ENCODE measurements at places on chromosomes 16 and 17.

GRCh38 chr17:6756425-6757031 lies 682 bp downstream of the XAF1 start:
- DNase-seq = no peak

DNA sequence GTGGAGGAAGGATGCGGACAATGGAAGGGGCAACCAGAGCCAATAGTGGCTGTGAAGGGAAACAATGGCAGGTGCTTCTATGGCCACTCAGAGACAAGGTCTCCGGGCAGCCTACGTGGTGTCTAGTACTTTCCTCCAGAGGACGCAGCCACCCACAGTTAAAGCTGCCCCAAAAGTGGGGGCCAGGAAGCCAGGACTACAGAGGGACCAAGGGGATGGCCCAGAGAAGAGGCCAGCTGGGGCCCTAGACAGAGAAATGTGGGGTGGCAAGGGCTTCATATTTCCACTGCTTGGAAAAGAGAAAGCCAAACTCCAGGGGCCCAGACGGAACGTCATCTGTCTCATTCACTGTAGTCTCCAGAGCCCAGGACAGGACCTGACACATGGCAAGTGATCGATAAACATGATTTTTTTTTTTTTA lies 837 bp upstream of the PER1 start:
- no peak for DNase-seq

DNA sequence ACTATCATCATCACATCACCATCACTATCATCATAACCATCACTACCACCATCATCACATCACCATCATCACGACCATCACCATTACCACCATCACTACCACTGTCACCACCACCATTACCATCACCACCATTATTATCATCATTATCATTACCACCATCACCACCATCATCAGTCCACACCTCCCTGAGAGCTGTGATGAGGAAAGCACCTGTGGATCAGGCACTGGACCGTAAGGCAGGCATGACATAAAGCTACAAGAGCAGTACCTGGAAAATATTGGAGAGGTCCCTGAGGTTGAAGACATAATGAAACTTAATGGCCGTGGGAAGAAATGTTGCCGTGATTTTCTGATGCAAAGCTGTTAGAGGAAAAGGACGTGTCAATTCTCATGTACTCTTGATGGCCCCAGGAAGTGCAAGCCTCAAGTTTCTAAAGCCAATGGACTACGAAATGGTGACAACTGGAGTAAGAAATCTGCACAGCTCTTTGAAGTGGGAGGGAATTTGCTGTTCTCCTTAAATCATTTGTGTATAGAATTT lies 98.4 kb downstream of the DNAH17 start:
- DNase-seq = no peak

- DNase-seq = no peak
These were observed 21.7 kb upstream of the TMEM220 start for GRCh38 chr17:10751563-10751962.

DNA sequence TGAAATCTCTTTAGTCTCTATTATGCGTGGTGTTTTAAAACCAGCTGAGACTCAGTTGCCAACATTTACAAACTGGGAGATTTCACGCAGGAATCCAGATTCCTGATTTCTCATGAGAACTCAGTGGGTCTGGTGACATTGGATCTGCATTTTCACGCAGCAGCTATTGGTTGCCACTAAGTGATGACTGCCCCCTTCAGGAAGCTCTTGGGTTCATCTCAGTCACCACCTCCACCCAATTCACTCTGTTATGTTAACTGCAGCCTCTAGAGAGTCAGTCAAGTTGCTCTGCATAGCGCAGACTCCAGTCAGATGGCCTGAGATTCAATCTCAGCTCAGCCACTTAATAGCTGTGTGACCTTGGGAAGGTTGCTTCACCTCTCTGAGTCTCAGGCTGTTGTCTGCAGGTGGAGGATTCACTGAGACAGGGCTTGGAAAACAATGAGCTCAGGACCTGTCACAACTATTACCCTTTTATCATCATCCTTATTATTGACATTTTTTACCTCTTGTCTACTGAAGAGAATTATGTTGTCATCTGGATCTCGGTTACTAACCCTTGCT lies 6.4 kb downstream of the SHISA9 start:
- no peak for DNase-seq

DNA sequence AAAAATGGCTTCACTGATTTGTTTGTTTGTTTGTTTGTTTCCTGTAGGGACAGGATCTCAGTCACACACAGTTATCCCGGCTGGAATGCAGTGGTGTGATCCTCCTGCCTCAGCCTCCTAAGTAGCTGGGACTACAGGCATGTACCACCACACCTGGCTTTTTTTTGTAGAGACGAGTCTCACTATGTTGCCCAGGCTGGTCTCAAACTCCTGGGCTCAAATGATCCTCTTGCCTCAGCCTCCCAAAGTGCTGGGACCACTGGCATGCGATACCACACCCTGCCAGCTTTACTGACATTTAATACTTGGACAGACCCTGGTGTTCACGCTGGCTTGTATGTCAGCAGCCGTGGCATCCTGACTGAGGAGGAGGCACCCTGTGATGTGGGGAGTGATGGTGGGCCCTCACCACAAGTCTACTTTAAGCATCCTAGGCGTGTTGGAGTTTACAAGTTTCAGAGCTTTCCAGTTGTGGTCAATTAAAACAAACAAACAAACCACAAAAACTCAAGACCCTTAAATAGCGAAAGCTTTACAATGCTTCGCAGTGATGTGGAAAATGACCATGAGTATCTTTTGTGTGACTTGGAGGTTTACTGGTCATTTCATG lies 5.1 kb downstream of the ABCA3 start:
- no peak for DNase-seq

- DNase-seq = no peak
These were observed 208.2 kb upstream of the CHMP6 start for GRCh38 chr17:80783486-80783885.

- no peak for DNase-seq
These were observed 11.3 kb downstream of the RAI1 start for GRCh38 chr17:17692353-17693252.

GRCh38 chr16:27328937-27329336 lies 15.2 kb downstream of the IL4R start:
- DNase-seq = no peak

- no peak for DNase-seq
These were observed 9.7 kb upstream of the ZC3H7A start for GRCh38 chr16:11806721-11807120.

- DNase-seq = no peak
These were observed 7.3 kb downstream of the KLHL10 start for GRCh38 chr17:41844971-41845370.

GRCh38 chr17:4560837-4561256 lies 470 bp upstream of the GGT6 start:
- no peak for DNase-seq

DNA sequence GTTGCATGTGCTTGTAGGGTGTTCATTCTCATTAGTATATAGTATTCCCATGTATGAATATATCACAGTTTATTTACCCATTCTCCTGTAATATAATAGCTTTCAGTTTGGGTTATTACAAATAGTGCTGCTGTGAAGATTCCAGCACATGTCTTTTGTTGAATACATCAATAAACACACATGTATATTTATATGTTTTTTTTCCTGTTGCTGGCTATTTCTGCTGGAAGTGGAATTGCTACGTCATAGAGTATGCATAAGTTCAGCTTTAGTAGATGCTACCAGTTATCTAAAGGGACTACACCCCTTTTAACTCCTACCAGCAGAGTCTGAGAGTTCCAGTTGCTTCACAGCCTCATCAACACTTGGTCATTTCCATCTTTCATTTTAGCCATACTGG lies 52.3 kb upstream of the SCNN1B start:
- no peak for DNase-seq

DNA sequence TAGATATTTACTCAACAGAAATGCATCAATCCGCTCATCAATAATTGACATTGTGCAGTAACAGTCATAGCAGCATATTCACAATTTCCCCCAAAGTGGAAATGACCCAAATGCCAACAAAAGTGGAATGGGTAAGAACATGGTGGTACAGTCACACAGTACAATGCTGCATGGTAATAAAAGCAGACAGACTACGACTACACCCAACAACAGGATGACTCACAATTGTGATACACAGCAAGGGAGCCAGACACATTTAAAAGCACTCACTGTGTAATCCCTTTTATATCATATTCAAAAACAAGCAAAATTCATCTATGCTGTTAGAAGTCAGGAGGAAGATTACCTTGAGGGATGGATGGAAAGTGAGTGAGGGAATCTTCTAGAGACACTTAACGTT lies 76.5 kb upstream of the NUDT7 start:
- no peak for DNase-seq

GRCh38 chr16:6160303-6160702 lies 1062.7 kb upstream of the EEF2KMT start:
- DNase-seq = no peak

- no peak for DNase-seq
These were observed 6.6 kb upstream of the IGFBP4 start for GRCh38 chr17:40436636-40437035.

DNA sequence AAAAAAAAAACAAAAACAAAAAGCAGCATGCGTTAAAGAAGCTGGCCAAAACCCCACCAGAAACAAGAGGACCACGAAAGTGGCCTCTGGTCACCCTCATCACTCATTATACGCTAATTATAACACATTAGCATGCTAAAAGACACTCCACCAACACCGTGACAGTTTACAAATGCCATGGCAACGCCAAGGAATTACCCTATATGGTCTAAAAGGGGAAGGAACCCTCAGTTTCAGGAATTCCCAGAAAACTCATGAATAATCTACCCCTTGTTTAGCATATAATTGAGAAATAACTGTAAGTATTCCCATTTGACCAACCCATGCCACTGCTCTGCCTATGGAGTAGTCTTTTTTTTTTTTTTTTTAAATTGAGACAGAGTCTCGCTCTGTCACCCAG lies 77.6 kb downstream of the EMP2 start:
- DNase-seq = no peak

GRCh38 chr17:77394540-77395295 lies 253.9 kb downstream of the SEC14L1 start:
- no peak for DNase-seq

- DNase-seq = no peak
These were observed 188.1 kb upstream of the ZNF469 start for GRCh38 chr16:88194397-88195268.

GRCh38 chr17:30321314-30321713 lies 12.5 kb downstream of the TMIGD1 start:
- DNase-seq = no peak

GRCh38 chr17:81345228-81346089 lies 49.8 kb upstream of the BAHCC1 start:
- peak; percentile 46 for DNase-seq

GRCh38 chr16:28188085-28188916 lies 23.5 kb downstream of the XPO6 start:
- DNase-seq = no peak

DNA sequence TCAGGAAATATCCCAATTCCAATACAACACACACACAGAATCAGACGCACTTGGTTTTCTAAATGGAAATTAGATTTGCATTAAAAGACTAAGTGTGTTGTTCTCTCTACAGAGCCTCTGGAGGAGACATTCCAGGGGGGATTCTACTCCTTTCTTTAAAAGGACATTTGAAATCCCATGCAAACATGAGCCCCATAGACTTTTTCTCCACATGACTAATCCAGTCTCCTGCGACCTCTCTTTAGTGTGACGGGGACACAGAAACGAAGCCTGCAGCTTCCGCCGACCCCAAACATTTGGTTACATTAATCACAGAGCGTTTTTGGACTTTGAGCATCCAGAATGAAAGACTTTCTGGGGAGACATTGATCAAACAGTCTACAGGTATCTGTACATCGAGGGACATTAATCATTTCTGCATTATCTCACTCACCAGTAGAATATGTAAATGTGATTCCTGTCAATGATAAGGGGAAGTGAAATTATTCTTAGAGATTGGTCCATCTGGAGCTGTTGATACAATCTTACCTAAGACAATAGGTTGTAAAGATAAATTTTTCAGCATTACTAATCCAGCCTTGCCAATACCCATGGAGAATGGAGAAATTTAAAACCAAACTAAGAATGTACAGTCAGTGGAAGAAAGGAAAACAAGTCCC lies 103.4 kb upstream of the IRX3 start:
- no peak for DNase-seq

DNA sequence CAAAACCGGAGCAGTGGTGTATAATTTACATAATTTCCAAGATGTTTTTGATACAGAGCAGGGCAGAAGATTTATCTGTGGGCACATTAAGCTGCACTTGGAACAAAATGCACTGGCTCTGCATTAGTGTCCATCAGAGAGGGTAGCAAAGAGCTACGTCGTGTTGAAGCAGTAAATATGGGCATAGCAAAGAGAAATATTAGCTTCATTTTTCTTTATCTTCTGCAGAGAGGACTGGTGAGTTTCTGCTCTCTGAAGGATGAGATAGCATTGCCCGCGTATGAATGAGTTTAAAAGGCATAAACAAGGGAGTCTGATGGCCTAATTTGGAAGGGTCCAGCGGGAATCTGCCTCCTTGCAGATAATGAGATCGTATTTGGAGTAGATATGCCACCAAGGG lies 227.8 kb upstream of the CDH11 start:
- DNase-seq = no peak

GRCh38 chr17:44941712-44942331 lies 5.8 kb downstream of the KIF18B start:
- DNase-seq = peak; percentile 2

GRCh38 chr17:73341350-73342049 lies 29.7 kb upstream of the CDC42EP4 start:
- DNase-seq = no peak

DNA sequence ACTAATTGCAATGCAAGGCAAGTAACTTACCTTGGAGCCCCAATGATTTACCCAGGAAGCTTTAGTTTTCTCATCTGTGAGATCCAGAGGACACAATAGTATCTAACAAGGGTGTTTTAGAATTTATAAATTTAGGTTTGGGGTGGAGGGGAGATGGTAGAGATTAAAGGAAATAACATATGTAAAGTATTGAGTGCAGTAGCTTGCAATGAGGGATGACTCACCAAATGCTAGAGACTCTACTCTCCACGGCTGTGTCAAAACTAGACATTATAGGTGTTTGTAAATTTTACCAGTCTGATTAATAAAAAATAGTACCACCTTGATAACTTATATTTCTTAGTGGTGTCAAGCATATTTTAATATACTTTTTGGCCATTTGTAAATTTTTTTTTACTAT lies 3.7 kb upstream of the ABCA9 start:
- DNase-seq = no peak

DNA sequence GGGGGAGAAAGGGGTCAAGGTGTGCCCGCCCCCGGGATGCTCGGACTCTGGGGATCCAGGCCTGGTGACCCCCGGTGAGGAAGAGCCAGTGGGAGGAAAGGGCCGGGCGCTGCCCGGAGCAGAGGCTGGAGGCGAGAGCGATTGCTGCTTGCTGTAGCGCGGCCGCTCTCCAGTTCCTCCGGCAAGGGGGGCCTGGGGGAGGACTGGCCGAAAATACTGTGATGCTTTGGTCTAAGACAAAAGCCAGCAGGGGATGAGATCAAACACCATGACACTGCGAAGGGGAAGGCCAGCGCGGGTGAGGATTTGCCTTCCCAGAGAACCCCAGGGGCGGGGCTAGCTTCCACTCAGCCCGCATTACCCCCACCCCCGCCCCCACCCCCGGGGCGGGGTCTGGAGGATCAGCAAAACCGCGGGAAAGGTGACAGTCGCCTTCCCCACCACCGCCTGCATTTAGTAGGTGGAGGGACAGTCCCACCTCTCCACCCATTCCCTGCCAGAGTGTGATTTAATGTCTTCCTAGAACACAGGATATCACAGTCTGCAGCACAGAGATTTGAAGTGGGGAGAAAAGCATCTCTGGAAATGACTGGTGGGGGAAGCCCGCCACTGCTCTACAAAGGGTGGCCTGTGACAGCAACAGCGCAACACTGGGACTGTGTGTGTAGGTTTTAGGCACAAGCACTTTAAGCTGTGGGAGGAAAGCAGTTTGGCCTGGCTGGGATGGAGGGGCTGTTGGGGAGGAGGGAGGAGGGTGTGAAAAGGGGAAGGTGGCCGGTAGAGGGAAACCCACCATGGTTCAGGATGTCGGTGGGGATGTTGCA lies 25.7 kb downstream of the MRC2 start:
- DNase-seq = peak; percentile 63

Measured in CD4-positive, alpha-beta T cell treated with Interleukin-12 subunit alpha and Interleukin-12 subunit beta, for 1 hour (primary cell).